ENCODE measurements at places on chromosomes 3 and 15. TPM values are rescaled to one million over a fixed set of nuclear protein-coding genes. Genes with fewer than 3 reads are reported as not detected.

- DNase-seq: no peak
Measured at GRCh38 chr3:83559082-83559481, 1399.7 kb upstream of the CADM2 start.

DNA sequence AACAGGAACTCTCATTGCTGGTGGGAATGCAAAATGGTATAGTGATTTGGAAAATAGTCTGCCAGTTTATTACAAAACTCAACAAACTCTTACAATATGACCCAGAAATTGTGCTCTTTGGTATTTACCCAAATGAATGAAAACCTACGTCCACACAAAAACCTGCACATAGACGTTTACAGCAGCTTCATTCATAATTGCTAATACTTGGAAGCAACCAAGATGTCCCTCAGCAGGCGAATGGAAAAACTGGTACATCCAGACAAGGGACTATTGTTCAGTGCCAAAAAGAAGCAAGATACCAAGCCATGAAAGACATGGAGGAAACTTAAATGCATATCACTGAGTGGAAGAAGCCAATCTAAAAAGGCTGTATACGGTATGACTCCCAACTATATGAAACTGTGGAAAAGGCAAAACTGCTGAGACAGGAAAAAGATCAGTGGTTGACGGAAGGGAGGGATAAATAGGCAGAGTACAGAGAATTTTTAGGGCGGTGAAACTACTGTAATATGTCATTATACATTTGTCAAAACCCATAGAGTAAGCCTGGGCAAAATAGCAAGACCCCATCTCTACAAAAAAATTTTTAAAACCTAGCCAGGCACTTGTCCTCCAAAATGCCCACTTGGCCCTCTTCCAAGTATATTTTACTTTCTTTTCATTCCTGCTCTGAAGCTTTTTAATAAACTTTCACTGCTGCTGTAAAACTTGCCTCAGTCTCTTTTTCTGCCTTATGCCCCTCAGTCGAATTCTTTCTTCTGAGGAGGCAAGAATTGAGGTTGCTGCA is 4.9 kb upstream of the MKRN2OS start:
- DNase-seq: no peak

PIERCE2 gene
- 2.7 TPM for total RNA-seq

LRRC15 gene
- 0.63 TPM for total RNA-seq

DNA sequence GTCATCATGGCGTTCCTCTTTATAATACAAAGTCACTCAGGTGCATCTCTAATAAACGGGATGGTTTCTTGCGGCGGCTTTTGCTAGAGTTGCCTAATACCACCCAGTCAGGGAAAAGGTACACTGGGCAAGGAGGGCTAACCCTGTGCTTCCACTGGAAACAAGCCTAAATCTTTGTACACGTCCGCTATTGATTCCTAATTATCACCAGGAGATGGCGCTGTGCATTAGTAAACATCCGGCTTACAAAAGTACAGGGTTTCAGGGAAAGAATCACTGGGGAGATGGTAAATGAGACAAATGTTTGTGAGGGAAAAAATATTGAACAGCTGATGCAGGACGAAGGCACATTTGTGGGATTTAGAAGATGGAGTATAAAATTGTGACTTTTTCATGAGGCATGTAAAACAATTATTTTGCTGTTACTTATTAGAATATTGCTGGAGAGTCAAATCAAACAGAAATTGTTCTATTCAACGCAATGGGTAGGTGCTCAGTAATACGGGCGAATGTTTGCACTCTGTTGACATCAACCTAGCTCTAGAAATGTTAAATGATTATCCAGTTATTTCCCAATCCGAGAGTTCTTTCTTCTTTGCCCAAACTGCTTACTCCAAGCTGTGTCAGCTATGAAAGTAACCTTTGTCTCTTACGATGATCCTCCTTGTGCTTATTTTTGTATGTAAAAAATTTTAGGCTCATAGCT is 50.6 kb downstream of the GMNC start:
- DNase-seq: no peak

DNA sequence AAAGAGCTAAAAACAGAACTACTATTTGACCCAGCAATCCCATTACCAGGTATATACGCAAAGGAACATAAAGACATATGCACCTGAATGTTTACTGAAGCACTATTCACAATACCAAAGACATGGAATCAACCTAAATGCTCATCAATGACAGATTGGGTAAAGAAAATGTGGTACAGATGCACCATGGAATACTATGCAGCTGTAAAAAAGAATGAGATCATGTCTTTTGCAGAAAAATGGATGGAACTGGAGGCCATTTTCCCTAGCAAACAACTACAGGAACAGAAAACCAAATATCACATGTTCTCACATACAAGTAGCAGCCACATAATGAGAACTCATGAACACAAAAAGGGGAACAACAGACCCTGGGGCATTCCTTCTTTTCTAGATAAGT is 208.9 kb upstream of the LRRFIP2 start:
- DNase-seq: no peak

- DNase-seq: no peak
Measured at GRCh38 chr3:14721126-14721864, 46.4 kb downstream of the C3orf20 start.

DNA sequence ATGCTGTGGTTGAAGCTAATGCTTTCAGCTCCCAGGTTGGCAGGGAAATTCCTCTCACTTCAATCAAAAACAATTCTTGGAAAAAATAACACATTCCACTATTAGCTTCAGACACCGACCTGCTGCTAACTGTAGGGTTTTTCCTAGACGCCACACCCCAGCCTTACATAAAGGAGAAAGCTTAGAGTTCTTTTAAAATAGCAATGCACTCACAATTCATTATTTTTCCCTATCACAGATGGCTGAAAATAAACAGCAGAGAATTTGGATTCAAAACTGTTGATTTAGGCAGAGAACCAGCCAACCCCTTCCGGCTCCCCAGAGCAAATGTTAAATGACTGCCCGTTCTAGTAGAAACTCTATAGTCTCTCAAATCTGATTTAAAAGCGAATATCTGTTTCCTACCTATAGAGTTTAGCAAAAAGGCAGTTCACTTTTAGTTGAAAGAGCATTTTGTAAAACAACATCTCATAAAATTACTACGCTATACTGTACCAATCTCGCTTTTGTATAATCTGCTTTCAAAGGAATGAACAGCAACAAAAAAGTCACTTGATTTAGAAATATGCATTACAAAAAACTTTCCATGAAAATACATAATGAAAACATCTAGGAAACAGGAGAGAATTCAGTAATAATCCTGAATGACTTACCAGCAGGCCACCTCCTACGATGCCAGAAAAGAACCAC is 586 bp downstream of the TM4SF1 start:
- DNase-seq: no peak

STX19 gene
- total RNA-seq: not detected

DNA sequence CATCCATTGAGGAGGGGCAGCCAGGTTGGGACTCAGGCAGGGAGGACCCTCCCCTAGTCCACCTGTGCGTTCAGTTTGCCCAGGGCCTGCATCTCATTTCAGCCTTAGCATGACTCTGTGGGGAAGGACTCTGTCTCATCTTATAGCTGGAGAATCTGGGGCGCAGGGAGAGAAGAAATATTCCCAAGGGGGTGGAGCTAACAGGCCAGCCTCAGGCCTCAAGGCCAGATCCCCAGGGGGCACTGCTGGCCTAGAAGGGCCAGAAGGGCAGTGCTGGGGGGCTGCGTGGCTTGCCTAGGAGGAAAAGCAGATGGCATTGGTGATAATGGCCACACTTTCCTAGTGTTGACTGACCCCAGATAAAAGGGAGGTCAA is 10.9 kb downstream of the AMOTL2 start:
- DNase-seq: no peak

DNA sequence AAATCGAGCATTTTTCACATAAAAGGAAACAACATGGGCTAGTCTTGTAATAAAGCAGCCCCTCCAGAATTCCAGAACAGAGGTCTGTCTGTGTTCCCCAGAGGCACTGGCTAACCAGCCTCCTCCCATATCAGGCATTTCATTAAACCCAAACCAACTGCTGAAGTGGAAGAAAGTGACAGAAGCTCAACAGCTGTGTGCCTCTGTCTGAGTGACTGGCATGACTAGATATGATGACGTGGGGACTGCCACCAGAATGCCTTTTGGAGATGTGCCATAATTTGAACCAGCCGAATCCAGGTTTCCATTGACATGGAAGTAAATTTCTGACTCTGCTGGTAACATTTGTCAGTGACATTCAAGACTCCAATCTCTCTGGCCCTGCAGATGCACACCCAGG is 8.7 kb downstream of the LIMD1 start:
- DNase-seq: no peak

DNA sequence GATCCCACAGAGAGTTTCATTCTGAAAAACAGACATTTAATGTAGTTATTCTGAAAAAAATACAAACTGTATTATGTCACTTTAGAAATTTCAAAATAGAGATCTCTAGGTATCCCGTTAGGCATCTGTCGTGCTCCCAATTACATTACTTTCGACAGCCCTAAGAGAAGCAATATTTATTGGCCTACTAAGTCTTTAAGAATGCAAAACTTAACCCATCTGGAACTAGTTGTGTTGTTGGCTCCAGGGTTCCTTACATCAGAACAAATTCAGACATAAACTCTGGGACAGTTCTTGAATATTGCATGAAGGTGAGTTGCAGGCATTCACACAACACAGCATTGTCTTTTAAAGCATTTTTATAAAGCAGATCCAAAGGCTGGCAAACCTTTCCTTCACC is 498.4 kb downstream of the FHIT start:
- no peak for DNase-seq
